ENCODE measurements at places on chromosomes 2 and 18.

DNA sequence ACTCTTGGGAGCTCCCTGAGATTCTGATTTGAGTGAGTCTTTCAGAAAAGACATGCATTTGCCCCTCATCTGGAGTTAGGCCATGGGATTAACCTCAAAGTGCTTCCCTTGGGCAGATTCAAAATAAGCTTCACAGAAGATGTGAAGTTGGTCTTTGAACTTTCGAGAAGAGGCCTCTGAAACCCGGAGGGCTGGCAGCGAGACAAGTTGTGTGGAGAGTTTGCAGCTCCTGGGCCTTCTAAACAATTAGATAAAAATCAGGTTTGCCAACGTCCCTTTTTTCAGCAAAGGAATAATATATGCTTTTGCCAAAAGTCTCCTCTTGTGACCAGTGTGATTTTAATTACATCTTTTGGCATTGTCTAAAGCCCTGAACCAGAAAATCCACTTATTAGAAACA lies 489.7 kb downstream of the SOX11 start:
- DNase-seq: no peak

DNA sequence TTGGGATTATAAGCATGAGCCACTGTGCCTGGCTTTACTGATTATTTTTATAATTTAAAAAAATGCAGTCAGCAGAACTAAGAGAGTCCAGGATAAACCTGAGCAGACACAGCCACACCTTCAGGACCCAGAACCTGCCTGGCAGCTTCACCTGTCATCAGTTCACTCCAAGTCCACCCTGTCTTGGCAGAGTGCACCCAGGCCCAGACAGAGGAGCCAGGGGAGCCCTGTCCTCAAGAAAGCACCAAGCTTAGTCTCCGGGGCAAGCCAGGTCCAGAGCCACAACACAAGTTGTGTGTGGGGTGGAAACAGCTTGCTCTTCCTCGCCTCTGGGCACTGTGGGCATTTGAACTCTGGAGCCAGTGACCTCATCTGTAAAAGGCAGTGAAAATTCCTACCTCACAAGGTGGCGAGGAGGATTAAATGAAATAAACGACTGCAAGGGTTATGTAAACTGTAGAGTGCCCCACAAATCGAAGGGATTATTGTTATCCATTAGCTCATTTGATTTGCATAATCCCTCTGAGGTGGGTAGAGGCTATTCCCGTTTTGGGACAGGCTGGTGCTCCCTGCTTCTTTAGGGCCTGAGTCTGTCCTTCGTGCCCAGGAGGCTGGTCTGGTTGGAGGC lies 24.7 kb downstream of the MYCN start:
- no peak for DNase-seq

DNA sequence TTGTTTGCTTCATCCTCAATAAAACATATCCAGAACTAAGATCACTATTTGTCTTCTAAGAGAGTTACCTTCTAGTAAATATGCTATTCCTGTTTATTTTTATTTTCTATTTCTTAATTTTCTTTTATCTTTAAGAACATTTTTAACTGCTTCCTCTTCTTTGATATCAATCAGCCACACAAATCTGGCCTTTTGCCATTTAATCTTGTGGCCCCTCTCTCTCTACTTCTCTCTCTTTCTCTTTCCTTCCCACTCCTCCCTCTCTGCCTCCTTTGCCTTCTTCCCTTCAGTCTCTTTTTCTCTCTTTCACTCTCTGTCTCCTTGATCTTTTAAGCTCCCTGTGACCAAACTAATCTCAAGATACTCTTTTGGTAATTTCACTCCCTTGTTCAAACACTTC lies 108.4 kb downstream of the GRB14 start:
- DNase-seq: no peak

GRCh38 chr2:2056531-2056930 lies 274.5 kb downstream of the MYT1L start:
- DNase-seq: no peak

DNA sequence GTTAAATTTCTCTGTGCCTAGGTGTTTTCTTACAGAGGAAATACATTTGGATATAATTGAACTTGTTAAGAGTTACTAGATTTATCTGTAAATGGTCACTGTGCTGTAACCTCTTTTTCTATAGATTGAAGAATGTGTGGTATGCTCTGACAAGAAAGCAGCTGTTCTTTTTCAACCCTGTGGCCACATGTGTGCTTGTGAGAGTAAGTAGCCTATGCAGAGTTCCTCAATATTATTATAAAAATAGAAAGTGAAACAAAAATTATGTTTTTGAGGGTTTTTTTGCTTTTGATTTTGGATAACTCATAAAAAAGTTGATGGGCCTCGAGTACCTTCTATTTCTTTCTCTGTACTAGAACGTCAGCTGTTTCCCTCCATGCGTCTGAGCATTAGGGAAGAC lies 112.4 kb downstream of the MIB1 start:
- DNase-seq: peak; percentile 58

DNA sequence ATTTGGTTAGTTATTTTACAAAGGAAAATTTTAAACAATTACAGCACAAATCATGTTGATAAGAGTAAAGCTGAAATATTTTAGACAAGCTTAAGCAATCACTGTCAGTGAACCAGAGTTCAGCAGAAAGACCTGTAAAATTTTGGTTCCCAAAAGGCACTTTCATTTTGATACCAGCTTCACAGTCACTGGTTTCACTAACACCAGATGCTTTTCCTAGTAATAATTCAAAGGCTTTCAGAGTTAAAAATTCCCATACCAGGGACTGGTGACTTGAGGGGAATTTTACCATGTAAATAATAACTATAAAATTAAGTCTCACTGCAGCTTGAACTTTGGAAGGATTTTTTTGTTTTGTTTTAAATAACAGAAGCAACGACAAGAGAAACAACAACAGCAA lies 102.3 kb upstream of the CD302 start:
- no peak for DNase-seq

GRCh38 chr2:102514061-102514785 lies 41.2 kb downstream of the SLC9A4 start:
- no peak for DNase-seq

- no peak for DNase-seq
Observed at GRCh38 chr2:229920011-229920641, 1.7 kb downstream of the TRIP12 start.

- DNase-seq: no peak
Observed at GRCh38 chr2:15160201-15160991, 400.7 kb downstream of the NBAS start.

GRCh38 chr2:130385709-130386108 lies 29.9 kb downstream of the PTPN18 start:
- DNase-seq: no peak

GRCh38 chr18:11750171-11750570 lies 61.1 kb downstream of the GNAL start:
- DNase-seq: no peak

- no peak for DNase-seq
Observed at GRCh38 chr2:65050931-65051330, 5.3 kb upstream of the CEP68 start.

DNA sequence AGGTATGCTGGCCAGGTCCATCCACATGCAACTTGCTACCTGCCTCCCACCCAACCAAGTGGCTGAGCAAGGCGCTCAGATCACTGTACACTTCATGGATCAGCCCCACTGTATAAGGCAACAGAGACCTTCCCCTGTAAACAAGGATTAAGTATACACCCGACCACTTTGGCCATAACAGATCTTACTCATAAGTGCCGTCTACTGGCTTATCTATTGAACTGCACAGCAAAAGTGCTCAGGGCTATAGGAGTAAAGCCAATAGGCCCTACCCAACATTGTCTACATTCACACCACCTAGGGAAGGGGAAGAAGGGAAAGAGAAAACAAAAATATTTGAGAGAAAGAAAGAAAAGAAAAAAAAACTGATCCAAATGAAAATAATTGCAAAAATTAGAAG lies 663.9 kb upstream of the LRRTM1 start:
- no peak for DNase-seq

DNA sequence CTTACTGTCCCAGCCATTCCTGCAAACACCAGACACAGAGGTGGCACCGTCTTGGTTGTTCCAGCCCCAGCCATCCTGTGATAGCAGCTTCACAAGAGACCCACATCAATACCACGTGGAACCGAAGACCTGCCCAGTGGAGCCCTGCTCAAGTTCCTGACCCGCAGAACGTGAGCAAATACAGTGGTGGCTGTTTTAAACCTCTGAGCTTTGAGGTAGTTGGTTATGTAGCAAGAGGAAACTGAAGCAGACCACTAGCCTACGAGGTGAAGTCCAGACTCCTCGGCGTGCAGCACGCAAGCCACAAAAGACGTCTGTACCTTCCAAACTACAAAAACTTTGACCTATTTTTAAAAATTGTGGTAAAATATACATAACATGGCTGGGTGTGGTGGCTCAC lies 96.1 kb upstream of the ODC1 start:
- DNase-seq: no peak

DNA sequence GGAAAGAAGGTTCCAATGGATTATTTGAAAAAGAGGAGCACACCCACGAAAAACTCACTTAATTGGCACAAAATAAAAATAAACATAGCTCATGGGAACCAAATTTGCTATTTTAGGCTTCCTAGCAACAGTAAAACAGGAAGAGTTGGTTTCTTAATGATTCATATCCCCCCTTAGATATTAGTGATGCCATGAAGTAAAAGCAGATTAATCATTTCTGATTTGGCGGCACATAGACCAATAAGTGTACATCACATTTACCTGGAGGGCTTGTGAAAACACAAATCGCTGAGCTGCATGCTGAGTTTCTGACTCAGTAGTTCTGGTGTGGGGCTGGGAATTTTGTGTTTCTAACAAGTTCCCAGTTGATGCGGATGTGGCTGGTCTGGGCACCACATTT lies 260.4 kb downstream of the SLC4A3 start:
- DNase-seq: no peak

GRCh38 chr2:144550911-144551310 lies 31.0 kb upstream of the ZEB2 start:
- DNase-seq: no peak

- peak; percentile 60 for DNase-seq
Observed at GRCh38 chr2:134228493-134228903, 25.4 kb upstream of the MGAT5 start.

DNA sequence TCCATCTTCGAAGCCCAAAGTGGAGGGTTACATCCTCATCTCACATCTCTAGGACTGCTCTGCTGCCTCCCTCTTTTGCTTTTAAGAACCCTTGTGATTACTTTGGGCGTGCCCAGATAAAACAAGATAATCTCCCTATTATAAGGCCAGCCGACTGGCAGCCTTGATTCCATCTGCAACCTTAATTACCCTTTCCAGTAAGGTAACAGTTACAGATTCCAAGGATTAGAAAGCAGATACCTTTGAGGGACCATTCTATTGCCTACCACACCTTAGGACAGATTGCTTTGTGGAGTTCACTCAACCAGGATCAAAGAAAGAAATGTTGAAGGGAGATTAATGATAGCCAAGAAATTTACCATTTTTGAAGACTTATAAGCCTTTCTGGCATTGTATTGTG lies 250.8 kb upstream of the ACVR2A start:
- no peak for DNase-seq

DNA sequence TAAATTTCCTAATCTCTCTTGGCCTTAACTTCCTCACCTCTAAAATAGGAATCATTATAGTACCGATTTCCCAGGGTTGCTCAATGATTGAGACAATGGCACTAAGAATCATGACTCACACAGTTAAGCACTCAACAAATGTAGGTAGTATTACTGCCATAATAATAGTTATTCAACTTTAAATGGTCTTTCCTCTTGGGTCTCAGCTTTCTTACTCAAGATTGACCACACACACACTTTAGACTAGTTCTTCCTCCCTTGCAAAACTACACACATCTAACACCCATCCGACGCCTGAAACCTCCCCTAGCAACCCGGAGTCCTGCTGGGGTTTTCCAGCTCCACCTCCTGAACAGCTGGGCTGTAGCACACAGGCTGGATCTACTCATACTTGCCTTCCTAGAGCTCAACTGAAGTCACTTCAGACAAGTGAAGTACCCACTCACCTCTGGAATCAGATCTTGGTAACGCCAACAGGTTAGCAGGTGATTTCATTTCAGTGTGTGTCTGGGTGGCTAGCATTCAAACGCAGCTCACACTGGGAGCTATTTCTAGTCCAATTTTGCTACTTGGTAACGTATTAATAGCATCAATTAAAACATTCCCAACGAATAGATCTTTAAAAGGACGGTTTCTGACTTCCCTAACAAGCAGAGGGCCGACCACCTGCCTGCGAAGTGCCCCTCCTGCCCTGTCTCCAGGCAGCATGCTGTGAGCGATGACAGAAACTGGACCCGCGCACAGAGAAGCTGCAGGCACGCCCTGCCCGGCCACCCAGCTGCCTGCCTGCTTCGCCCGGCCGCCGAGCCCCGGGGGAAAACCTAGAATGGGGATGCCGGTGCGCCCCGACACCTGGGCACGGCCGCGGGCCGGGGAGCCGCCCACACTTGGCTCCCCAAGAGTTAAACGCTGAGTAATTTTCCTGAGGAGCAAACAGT lies 1.1 kb downstream of the UXS1 start:
- DNase-seq: peak; percentile 70

DNA sequence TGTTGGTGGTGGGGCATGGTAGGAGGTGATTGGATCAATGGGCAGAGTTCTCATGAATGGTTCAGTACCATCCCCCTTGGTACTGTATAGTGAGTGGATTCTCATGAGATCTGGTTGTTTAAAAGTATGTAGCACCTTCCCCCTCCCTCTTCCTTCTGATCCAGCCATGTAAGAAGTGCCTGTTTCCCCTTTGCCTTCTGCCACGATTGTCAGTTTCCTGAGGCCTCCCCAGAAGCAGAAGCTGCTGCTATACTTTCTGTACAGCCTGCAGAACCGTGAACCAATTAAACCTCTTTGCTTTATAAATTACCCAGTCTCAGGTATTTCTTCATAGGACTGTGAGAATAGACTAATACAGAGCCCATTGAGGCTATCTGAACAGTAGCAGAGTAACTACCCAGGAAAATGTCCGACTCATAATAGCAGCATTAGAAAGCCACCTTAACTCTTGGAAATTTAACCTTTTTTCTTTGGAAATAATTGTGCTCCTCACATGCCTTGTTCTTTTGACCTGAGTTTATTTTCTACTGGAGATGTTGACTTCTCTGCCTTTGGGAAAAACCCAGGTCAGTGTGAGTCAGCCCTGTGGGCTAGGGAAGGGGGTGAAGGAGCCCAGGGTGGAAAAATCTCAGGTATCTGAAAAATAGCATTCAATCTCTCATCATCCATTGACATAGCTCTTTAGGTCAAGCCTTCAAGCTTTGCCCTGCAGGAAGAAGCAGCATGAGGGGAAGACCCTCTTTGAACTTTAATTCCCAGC lies 18.1 kb downstream of the CYP1B1 start:
- DNase-seq: no peak

DNA sequence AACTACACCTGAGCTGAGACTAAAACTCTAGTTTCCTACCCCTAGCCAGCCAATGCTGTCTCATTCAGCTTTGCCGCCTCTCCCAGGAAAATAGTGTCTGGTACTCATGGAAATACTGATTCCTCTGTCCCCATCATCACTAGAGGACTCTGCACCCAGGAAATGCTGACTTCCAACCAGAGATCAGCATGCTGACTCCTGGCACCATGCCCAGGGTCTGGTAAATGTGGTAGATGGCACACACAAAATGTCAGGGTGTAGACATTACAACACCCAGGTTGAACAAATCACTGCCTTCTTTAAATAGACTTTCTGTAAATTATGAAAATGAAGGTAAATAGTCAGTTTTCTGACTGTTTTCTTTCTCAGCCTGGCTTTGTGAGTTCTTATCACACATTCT lies 307.3 kb upstream of the CHAC2 start:
- no peak for DNase-seq

Measured in Karpas-422 (cell line).